NCI-H1930 (cell line): ENCODE measurements at places on chromosomes 1 and 21.
A peak's percentile ranks its signal among the peaks of the same experiment; 100 is the strongest.

DNA sequence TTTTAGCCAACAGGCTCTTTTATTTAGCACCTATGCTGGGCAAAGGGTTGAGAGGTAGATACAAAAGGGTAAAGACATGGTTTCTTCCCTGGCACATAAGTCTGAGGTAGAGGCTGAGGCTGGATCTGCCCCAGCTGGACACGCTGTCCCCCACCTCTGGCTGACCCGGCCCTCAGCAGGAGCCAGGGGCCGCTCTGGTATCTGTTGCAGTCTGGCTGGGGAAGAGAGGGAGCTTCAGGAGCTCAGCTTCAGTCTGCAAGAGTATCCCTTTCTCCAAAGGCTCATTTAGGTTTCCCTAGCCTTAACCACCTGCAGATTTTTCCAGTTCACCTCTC lies 14.2 kb downstream of the BLACAT1 start:
- no peak for DNase-seq

DNA sequence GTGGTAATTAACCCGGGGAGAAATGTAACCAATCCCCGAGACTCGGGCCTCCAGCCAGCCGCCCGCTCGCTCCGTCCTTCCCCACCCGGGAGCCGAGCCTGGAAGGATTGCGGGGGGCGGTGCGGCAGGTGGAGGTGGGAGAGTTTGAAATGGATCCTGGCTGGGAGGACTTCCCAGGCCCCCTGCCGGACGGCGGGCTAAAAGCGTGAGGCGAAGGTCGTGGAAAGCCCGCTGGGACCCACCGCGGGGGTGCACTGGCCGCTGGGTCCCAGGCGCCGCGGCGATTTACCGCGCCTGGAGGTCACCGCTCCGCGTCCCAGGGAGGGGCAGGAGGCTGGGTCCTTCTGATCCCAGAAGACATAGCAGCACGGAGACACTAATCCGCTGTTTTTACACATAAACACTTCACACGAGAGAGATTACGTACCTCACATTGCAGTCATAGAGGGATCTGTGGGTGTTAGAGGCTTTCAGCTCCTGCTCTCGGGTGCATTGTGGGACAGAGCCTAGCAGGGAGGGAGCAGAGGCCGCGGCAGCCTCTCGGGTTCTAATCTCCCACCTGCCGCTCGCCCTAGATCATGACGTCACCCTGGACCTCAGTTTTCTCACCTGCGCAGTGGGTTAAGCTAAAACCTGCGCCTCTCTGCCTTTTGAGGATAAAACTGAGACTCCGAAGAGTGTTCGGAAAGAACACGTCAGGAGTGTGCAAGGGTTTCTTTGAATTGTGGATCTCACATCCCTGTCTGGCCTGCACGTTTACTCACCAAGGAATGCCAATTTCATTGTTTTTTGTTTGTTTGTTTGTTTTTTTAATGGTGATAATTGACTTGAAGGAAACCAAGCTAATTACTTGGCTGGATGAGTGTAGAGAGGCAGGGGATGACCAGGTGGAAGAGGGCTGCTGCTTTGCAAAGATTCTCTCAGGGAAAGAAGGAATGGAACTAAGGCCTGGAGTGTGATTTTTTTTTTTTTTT lies 17.1 kb upstream of the TMEM9 start:
- peak; percentile 73 for DNase-seq

DNA sequence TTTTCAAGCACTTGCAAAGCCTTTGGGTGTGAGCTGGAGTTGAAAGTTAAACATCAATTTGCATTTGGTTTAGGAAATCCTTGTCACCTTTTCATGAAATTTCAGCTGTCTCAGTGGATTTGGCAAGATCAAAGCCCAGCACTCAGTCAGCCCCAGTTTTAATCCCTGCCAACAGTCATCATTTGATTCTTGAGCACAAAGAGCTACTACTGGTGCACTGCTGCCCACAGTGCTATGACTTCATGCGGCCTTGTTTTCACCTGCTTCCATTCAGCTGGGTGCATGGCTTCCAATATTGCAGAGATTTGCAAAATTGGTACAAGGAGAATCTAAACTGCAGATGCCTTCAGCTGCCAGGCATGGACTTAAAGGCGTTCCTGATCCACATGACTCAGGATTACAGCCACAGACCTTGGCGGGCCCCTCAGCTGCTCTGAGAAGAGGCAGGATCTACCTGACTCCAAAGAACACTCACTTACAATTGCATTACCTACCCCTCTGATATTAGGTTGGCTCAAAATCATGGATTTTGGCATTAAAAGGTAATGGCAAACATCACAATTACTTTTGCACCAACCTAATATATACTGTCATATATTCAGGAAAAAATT lies 259.1 kb downstream of the DSCAM start:
- DNase-seq: no peak

- DNase-seq: no peak
Observed at GRCh38 chr1:51433269-51433971, 85.6 kb downstream of the EPS15 start.

- no peak for DNase-seq
Observed at GRCh38 chr1:204344665-204345355, 14.9 kb downstream of the PLEKHA6 start.
